Stimulated activated CD4-positive, alpha-beta T cell treated with anti-CD3 and anti-CD28 coated beads, Interleukin-15, amount 100 ng/mL, for 24 hours (primary cell): ENCODE measurements at places on chromosomes 11 and 22.

- DNase-seq = no peak
These were observed 181.9 kb upstream of the ANO3 start for GRCh38 chr11:26150031-26150430.

- no peak for DNase-seq
These were observed 145.7 kb downstream of the TTC17 start for GRCh38 chr11:43504316-43504950.

- DNase-seq = no peak
These were observed 160.0 kb upstream of the NCAM1 start for GRCh38 chr11:112801025-112801816.

DNA sequence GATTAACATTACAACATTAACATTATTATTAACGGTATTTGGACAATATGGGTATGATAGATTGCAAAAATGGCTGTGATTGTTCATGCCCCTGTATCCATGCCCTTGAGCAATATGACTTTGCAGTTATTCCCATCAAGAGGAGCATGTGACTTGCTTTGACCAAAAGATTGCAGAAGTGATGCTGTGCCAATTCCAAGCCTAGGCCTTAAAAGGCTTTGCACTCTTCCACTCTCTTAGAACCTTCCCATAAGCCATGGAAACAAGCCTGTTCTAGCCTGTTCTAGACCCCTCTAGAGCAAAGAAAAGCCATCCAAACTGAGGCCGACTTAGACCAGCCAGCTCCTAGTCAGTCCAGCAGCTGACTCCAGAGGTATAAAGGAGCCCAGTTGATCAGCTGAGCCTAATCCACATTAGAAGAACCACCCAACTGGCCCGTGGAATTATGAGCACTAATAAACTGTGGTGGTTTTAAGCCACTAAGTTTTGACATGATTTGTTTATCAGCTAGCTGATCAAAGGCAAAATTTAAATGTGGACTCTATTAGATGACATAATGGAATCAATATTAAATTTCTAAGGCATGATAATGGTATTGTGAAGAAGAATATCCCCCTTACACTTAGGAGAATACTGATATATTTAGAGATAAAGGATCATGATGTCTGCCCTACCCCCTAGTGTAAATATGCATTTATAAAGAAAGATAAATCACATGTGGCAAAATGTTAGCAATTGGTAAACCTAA lies 28.6 kb downstream of the RAB30 start:
- no peak for DNase-seq

DNA sequence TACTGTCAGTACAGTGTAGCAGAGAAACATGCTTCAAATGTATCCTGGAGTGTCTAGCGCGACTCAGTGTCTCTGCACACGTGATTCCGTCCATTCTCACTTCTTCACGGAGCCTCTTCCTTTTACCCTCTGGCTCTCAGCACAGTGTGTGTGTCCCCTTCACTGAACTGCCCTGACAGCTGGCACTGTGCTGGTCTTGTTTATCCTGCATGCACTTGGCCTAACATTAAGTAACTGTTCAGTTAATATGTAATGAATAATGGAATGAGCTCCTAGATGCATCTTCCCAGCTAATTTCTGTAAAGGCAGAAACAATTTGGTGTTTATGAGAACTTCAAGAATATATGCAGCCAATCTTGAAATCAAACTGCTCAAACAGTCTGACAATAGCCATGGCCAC lies 44.4 kb downstream of the KMT5B start:
- no peak for DNase-seq

DNA sequence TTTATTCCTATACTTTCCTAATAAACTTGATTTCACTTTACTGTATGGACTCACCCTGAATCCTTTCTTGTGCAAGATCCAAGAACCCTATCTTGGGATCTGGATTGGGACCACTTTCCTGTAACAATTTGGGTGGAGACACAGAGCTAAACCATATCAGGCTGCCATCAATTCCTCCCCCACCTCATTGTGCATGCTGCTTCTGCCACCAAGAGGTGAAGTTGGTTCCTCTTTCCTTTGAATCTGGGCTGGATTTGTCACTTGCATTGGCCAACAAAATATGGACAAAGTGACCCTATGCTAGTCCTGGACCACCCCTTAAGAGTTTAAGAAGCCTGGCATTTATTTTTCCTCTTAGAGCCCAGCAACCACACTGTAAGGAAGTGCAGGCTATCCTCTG lies 39.4 kb upstream of the CEP295 start:
- DNase-seq = no peak

DNA sequence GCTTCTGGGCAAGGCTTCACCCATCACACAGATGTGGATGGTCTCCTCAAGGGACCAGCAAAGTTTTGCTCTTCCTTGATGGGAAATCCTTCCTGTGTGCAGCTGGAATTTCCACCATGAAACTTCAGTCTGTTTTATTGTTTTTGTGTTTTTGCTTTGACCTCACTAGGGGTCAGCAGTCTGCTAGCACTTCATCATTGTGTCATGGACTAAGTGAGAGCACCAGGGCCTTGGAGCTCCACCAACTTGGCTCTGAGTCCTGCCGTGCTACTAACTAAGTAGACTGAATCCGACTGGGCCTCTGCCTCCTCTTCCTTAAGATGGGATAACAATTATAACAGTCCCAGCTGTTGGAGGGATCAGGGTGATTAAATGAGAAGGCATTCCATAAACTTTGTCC lies 305.8 kb upstream of the NCAM1 start:
- DNase-seq = no peak

DNA sequence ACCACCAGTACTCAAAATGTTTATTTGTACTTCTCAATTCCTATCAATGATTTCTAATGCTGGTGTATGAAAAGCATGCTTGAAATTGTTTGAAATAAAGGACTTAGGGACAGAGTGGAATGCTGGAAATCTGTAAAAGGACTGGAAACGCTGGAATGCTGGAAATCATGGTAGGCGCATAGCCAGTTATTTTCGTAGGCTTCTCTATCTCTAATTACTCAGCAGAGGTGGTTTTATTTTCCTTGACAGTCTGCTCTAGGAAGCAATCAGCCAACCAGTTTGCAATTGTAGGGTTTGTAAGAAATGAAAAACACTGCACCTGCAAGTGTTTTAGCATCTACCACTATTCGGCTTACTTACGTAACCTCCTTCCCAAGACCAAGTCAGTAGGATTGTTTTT lies 788 bp downstream of the LIN7C start:
- DNase-seq = no peak

- DNase-seq = no peak
These were observed 10.5 kb downstream of the IGSF22 start for GRCh38 chr11:18715476-18715875.

DNA sequence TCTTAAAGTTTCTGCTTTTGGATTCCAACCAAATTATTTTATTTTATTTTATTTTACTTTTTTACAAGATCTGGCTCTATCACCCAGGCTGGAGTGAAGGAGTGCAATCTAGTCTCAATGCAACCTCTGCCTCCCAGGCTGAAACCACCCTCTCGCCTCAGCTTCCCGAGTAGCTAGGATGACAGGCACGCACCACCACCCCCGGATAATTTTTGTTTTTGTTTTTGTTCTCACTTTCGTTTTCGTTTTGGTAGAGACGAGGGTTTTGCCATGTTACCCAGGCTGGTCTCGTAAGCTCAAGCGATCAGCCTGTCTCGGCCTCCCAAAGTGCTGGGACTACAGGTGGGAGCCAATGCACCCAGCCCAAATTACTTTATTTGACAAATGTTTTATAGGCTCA lies 219.8 kb downstream of the ETS1 start:
- peak; percentile 41 for DNase-seq

DNA sequence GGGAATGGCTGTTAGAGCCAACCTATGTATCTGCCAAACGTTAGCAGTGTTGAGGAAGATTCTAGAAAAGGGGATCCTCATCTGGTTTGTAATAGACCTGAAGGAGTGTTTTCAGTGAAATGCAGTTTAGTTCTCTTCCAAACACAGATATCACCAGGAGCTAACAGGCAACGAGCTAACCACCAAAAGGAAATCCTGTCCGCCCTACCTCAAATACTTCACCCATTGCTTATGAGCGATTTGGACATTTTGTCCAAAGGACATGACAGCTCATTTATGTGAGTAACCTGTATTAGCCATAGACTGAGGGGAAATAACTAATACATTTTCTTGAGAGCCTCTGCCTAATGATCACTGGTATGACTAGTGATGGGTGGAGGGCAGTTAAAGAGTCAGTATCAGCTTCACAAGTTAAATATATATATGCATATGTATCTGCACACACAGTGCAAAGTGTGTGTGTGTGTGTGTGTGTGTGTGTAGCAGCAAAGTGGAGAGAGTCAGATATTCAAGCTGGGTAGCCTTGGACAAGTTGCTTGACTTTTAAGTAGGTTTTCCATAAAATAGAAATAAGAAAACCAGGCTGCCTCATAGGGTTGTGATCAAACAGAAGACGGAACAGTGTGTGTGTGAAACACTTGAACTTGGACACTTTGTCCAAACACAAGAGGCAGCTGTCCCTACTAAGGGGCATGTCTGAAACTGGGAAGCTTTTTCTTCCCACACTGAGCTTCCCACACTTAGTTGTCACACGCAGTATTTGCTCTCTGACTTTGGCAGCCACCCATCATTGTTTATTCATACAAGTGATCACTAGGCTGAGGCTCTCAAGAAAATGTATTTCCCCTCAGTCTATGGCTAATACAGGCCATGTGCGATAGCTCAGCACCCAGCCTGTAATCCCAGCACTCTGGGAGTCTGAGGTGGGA lies 940 bp upstream of the C11orf91 start:
- DNase-seq = no peak

DNA sequence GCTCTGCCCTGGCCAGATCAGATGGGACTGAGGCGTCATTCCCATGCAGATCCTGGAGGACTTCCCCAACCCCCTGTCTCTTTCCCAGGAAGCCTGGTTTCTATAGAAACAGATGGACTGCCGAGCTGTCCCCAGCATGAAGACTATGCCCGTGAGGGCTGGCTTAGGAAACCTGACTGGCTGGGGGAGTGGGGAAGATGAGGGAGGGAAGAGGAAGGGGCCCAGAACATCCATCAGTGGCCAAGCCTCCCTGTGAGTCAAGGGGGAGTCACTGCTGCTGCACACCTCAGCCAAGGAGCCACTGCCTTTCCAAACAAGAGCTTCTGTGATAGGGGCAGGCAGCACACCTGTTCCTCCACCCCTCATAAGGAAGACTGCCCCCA lies 5.8 kb downstream of the TP53I11 start:
- DNase-seq = no peak

DNA sequence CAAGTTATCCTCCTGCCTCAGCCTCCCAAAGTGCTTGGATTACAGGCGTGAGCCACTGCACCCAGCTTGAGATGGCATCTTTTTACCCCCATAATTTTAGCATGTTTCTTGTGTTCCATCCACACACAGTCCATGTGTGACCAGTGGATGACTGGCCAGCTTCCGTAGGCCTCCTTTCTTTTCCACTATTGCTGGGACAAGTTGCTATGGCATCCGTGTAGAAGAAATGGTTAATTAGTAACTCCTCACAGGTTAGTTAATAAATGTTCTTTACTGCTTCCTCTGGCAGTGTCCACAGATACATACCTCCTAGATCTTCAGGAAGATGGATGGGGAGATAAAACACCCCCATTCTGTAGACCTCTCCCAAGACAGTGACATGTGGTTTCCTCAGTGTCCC lies 154.3 kb upstream of the RASSF10 start:
- DNase-seq = no peak

DNA sequence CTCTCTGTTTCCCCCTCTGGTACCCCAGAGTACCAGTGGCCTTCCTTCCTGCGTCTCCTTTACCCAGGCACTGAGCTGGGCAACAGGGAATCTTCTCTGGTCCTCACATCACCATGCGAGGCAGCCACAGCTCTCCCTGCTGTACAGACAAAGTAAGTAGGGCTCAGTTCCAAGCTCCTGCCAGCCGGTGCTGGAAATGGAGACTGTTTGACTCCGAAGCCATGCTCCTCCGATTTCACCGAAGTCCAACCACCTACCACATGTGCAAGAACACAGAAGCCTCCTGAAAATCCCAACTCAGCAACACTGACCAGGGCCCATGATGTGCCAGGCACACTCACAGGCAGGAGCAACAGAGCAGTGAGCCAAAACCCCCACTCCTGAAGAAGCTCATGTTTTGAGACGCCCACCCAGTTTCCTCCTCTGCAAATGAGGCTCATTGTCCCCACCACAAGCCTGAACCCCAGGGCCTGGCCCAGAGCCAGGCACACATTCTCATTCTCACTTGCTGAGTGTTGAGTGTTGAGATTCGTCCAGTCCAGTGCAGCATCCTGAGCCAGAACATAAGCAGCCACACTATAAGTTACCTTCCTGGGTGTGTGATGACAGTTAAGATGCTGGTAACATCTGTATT lies 156.0 kb downstream of the MPPED1 start:
- no peak for DNase-seq

DNA sequence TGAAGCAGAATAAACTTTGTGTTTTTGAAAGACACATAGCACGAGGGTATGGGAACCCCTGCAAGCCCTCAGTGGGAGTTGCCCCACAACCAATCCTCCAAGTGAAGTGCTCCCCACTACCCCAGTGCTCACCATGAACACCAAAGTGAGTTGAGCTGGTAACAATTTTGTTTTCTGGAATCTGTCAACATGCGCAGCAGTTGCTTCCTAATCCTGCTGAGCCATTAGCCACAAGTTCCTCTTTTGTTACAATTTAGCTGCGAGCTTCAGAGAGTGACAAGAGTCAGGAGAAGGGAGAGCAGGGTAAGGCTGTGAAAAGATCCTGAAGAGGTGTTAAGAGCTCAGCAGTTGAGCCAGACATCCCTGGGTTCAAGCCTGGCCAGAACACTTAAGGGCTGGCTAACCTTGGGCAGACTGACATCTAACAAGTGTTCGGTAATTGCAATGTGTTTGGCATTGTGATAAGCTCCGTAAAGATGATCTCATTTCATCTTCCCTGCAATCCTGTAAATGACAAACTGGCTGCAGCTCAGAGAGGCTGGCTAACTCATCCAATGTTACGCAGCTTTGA lies 24.1 kb upstream of the ASPHD2 start:
- DNase-seq = no peak

DNA sequence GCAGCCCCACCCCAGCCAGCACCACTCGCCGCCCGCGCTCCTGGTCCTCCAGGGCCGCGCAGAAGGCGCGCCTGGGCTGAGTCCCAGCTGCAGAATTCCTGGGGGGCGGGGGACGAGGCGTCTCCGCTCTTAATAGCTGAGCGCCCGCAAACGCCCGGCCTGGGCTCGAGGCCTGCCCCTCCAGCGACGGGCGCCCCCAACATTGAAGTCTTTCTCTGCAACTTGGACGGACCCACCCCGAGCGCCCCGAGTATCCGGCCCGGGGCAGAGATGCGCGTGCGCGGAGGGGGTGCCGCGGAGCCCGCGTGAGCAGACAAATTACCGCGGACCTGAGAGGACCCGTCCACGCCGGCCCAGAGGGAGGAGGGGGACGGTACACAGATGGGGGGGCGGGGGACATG lies 6.7 kb upstream of the SYT7 start:
- no peak for DNase-seq

DNA sequence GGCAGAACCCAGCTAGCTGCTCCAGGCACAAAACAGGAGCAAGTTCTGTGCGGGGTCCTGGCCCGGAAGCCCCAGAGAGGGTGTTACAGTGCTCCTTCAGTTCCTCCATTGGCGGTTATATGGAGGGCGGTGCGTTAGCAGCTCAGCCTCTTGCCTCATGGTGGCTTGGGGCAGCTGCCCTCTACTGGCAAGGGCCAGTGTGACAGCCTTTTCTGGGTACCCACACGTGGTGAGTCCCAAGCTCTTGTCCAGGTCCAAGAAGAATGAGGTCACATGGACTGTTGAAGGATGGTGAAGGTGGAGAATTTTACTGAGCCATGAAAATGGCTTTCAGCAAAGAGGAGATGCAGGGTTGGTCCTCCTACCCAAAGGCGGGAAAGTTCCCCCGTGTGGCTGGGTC lies 100.5 kb downstream of the WT1 start:
- peak; percentile 50 for DNase-seq
